Activated naive CD4-positive, alpha-beta T cell treated with anti-CD3 and anti-CD28 coated beads, Interleukin-2, amount 50 U/mL, for 16 hours (primary cell): ENCODE measurements at places on chromosomes 11 and 22.

DNA sequence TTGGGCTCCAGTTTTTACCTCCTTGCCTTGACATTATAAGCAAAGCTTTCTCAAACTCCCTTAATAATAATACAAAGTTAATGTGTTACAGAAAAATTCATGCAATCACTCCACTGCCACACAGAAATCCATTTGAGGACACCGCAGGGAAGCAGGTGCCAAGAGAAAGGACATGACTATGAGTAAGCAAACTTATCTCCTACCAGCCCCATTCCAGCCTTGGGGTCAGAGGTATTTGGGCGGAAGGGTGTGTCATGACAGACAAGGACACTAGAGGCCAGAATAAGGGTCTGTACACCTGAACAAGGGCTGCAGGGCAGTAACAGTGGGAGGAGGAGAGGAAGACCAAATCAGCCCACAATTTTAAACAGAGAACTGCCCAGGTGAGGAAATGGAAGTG, 5.9 kb downstream of the GNG3 start:
- DNase-seq = no peak

DNA sequence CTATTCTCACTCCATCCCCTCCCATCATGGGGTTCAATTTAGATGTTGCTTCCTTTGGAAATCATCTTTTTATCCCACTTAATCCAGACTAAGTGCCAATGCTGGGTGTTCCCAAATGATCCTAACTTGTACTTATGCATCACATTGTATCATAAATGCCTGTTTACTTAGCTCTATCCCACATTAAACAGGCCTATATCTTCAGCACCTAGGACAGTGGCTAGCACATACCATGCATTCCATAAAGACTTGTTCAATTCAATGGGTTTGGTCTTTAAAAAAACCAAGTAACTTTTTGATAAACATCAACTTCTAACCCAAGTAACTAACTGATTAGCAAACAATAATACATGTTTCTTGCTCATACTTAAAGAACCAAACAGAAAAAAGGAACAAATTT, 40.6 kb downstream of the RSF1 start:
- DNase-seq = no peak

DNA sequence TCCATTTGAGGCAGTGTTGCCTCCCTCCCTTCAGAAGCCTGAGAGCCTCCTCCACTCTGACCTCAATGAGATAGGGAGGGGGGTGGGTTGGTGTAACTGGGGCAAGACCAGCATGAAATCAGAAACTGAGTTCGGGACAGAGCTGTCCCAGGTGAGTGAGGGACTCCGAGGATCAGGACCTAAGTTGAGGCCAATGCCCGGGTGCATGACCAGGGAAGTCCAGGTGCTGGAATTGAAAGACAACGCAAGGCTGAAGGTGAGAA, 40.8 kb upstream of the ZBED5 start:
- DNase-seq = no peak

DNA sequence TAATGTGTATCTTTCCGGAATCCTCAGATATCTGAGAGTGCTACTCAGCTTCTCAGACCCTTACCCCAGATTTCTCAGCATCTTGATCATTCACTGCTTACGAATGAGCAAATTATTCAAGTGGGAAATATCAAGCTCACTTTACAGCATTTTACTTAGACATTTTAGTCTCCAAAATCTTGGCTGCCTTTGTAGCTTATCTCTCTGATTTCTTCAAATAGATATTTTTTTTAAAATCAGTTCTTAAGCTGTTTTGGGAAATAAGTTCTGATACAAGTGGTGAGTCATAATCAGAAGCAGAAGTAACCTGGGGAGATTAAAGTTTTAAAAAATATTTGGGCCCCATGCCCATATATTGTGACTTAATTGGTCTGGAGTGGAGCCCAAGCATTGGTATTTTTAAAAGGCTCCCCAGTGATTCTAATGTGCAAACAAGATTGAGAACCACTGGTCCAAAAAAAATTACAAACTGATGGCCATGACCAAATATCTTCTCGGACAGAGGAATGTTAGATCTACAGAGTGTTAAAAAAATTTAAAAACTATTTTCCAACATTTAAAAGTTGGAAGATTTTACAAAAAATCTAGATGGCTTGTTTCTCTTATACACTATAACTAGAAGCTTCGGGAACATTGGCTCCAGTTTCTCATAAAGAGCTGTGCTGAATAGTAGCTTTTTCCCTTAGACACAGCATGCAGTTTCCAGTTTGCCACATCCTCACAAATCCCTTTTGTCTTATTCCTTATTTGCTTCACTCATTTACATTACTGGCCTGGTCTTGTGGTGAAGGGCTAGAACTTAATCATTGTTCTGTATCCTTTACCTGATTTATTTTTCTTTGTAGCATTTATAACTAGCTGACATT, 87.8 kb upstream of the BMAL1 start:
- no peak for DNase-seq

DNA sequence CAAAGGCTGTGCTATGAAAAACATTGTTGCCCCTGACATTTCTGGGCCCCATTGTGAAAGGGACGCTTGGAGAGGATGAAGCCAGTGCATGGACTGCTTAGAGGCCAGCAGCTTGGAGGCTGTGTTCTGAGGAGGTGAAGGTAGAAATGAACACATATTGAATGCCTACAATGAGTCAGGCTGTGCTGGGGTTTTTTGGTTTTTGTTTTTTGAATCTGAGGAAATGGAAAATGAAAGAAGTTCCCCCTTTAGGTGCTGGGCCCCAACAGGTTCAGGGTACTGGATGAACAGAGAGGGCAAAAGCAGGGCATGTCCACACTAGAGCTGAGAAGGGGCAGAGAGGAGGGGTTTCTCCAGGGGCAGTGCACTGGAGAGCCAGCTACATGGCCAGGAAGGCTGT, 166.1 kb upstream of the API5 start:
- DNase-seq = no peak

GRCh38 chr11:115178705-115179104, 325.5 kb downstream of the CADM1 start:
- no peak for DNase-seq

DNA sequence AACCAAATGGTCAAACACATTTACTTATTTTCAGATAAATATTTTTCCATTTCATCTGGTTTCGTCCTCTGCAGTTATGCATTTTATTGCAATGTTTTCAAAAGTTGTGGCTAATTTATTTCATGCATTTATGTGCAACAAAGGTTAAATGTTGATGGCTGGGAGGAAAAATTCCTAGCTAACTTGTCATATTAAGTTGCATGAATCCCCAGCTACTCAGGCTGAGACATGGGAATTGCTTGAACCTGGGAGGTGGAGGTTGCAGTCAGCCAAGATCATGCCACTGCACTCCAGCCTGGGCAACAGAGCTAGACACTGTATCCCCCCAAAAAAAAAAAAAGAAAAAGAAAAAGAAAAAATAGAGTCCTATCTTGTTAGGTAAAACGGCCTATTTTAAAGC, 1862.4 kb upstream of the RAG2 start:
- DNase-seq = no peak

DNA sequence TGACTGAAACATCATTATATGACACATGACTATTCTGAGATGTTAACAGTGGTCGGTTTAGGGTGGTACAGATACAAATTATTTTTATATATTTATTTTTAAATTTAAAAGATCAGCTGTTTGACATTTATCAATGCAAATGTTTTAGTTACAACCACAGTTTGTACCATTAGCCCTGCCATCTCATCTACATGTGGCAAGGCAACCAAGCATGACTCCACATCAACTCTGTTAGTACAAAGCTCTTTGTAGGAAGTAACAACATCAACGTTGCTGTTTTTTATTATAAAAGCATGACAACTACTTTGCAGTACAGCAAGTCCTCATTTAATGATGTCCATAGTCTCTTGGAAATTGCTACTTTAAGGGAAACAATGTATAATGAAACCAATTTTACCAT, 40.8 kb downstream of the ENTHD1 start:
- no peak for DNase-seq
